HS-5 (cell line): ENCODE measurements at places on chromosomes 2 and 18.

DNA sequence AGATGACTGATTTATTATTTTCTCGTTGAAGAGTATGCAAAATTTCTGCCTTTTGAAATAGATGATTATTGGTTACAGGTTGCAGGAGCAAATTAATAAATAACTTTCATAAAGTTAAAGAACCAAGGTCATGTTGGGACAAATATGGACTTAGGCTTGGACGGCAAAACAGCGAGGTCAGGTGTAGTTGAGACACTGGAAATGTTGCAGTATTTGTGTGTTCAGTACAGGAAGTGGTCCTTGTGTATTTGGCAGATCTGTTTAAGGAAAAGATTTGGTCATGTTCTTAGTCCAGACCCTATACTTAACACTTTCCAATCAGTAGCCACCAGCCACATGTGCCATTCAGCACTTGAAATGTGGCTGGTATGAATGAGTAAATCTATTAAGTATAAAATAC is 486.5 kb downstream of the TDRD15 start:
- DNase-seq, result no peak

DNA sequence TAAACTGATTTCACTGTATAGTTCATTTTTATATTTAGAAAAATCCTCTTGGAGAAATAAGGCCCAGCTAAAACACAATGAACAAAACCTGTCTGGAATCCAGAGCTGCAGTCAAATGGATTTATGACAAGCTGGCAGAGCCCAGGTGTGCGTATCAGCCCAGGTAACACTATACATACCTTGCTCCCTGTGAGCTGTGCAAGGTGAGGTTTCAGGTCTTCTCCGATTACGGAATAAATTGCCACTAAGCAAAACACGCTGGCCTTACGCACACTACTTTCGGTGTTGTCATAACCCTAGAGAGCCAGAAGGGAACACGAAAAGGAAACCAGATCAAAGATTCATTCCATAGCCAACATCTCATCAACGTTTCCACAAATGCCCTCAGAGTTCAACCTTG is 61.9 kb upstream of the TFCP2L1 start:
- no peak for DNase-seq

DNA sequence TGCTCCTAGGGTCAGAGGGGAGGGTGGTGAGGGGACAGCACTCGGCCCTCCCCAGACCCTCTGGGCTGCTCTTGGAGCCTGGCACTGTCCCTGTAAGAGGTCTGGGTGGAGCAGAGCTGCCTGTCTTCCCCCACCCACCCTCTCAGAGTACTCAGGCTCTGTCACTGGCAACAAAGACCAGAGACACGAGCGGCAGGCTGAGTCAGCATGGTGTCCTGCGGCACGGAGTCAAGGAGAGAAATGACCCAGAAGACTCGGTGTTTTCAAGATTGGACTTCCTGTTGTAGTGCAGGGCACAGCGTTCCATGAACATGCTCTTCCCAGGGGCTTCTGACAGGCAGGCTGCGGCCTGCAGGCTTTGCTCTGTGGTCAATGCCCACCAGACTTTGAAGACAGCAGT is 19.9 kb downstream of the SIGLEC15 start:
- DNase-seq, result no peak

GRCh38 chr18:57923611-57924010 is 120.4 kb upstream of the NEDD4L start:
- DNase-seq, result no peak
